SHP77 treated with DMSO at 0.1 percent for 48 hours (cell line): ENCODE measurements at places on chromosomes 6 and 20.

GRCh38 chr6:15675536-15676220 is 12.8 kb upstream of the DTNBP1 start:
- DNase-seq = no peak

GRCh38 chr6:11740875-11741274 is 37.7 kb downstream of the ADTRP start:
- no peak for DNase-seq

GRCh38 chr6:168782187-168782751 is 341.3 kb downstream of the SMOC2 start:
- DNase-seq = no peak

DNA sequence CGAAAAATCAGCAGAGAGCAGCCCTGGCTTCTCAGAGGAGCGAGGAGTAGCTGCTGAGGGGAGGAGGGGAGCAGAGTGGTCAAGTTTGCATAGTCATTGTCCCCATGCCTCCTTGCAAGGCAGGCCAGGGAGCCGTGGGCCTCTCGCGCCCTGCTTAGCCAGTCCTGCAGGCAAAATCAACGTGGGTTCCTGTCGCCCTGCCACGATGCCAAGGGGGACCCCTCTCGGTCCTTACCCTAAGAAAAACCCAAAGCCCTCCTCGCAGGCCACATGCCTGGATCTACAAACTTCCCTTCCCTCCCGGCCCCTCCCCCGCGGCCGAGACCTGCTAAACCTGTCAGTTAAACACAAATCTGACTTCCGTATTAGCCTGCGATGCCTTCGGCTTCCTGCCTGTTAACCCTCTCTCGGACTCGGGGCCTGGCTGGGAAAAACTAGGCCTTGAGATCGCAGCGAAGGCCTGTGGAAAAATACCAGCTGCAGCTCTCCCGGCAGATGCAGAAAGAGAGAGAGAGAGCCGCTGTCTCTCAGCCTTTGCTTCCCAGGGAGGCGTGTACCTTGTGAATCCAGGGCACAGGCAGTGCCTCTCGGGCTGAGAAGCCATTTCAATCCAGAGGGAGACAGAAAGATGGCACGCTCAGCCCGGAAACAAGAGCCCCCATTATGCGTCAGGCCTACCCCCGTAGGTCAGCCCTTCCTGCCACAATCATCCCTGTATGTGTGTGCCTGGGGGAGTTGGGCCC is 968 bp upstream of the ZMYND8 start:
- DNase-seq = peak; percentile 83

GRCh38 chr20:33443006-33443511 is 504 bp downstream of the SNTA1 start:
- no peak for DNase-seq

GRCh38 chr6:10307028-10307427 is 107.8 kb downstream of the TFAP2A start:
- no peak for DNase-seq
